Right renal pelvis (tissue), 4 donors: ENCODE measurements at places on chromosomes 13 and 19. TPM values are rescaled to one million over a fixed set of nuclear protein-coding genes. Genes with fewer than 3 reads are reported as not detected.

- no peak for DNase-seq
Measured at GRCh38 chr13:109728791-109729731, 57.3 kb downstream of the IRS2 start.

GRCh38 chr19:35451338-35452096 lies 3.5 kb downstream of the FFAR2 start:
- DNase-seq, result no peak

DNA sequence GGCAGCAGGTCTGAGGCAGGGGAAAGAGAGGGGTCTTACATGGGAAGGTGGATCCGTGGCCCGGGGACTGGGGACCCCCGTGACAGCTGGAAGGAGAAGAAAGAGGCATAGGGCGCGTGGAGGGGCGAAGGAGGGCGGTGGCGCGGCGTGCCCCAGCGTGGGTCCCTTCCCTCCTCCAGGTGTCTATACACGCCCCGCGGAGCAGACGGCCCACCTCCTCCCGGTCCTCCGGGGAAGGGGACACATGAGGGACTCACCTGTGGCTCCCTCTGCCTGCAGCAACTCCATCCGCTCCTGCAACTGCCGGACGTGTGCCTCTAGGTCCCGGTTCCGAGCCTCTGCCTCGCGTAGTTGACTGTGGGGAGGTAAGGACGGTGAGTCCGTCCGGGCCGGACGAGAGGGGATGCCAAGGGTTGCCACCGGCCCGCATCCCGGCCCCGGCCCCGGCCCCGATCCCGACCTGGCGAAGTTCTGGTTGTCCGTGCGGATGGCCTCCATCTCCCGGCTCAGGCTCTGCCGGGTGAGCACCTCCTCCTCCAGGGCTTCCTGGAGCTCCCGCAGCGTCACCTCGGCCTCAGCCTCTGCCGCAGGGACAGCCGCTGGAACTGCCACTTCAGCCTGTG lies 2.4 kb upstream of the SIX5 start:
- no peak for DNase-seq

DNA sequence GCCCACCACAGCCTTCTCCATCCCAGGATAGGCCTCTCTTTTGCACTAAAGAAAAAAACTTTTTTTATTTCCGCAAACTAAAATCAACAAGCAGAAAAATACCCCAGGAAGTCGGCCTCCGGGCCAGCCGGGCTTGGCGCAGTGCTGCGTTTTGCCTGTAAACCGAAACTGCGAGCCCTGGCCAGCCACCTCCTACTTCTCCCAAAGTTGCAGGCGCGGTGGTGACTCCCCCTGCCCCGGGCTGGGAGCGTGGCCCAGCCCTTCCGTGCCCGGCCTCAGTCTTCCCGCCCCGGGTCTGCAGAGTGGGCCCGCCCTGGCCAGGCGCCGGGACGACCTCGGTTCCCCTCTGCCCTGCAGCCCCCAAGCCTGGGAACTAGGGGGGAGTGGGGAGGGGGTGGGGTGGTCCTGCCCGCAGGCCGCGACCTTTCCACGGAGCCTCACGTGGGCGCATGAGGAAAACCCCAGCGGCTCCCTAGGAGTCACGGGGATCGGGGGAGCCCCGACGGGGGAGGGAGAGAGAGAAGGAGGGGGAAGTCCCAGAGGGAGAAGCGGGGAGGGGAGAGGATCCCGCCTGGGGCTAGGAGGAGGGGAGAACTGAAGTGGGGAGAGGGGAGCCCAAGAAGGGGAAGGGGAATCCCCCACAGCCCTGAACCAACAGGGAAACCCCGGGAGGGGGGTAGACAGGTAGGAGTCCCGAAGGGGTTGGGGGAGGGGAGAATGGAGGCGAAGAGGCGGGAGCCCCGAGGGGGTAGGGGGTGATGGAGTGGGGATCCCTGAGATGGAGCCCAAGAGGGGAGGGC lies 3.0 kb downstream of the GADD45B start:
- no peak for DNase-seq

DNA sequence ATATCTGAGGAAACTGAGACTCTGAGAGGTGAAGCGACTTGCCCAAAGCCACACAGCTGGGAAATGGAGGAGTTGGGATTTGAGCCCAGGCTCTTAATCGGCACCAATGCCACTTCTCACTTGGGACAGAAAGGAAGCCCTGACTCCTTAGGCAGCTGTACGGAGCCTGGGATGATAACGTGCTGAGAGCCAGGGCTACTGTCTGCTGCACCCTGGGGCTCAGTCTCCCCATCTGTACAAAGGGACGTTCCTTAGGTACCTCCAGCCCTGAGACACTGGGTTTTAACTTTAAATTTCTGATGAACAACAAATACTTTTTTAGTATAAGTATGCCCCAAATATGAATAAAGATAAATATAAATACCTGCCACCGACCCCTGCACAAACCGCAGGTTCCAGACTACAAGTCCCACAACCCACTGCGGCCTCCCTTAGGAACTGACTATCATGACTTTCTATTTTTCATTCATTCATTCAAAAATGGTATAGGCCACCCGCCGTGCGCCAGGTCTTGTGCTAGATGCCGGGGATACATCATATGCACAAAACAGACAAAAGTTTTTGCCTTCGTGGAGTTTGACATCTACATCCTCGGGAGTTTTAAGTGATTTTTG lies 776 bp upstream of the NCLN start:
- DNase-seq, result no peak

- DNase-seq, result no peak
Measured at GRCh38 chr13:75513271-75513670, 24.4 kb downstream of the COMMD6 start.

The GPR18 gene
- polyA plus RNA-seq, result 0.33 TPM

- DNase-seq, result no peak
Measured at GRCh38 chr13:47147812-47148119, 250.9 kb upstream of the HTR2A start.

DNA sequence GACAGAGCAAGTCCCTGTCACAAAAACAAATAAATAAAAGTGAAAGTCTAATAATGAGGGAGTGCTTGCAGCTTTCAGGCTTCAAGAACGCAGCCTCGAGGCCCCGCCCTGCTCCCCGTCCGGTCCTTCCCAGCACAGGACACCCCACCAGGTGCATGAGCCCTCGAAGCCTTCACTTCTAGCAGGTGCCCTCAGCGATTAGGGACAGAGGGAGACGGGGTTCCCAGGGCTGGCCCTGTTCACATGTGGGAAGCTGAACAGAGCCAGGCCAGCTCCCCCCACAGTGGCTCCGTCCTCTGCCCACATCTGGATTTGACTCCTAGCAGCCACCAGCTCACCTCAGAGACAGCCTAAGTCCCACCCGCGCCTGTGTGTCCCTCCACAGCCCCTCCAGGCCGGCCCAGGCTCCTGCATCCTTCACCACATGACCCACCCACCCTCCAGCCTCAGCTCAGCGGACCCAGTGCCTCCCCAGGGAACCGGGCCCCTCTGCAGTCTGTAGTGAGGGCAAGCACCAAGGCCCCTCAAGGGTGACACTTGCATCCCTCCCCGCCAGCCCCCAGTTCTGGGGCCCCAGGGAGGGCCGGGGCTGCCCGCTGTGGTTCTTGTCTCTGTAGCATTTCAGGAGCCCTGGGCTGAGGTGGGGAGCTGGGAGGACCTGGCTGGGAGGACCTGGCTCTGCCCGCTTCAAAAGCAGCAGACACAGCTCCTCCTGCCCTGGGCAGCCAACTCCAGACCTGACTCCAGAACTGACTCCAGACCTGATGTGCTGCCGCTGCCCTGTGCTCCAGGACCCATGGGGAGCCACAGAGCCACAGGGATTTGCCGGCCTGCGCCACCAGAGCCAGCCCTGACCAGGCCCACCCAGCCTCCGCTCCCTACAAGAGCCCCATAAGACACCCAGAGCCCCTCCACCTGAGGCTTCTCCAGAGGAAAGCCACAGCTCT lies 27.2 kb downstream of the GPX4 start:
- no peak for DNase-seq

DNA sequence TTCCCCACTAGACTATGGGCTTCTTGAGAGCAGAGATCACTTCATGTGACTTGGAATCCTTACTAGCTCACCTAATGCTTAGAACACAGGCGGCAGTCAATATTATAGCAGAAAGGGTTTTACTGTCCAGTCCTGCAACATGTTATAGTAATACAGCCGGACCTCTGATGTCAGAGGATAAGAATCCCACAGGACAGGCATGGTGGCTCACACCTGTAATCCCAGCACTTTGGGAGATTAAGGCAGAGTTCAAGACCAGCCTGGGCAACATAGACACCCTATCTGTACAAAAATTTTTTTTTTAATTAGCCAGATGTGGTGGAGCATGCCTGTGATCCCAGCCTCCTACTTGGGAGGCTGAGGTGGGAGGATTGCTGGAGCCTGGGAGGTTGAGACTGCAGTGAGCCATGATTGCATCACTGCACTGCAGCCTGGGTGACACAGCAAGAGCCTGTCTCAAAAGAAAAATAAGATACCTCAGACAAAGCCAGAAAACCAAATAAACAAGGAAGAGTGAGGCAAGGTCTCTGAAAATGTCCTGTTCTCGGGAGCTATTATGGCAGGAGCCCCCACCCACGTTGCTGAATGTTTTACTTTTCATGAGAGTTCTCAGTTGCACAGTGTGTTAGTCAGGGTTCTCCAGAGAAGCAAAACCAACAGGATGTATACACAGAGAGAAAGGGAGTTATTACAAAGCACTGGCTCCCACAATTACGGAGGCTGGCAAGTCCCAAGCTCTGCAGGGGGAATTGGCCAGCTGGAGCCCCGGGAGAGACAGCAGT lies 100.8 kb downstream of the UBL3 start:
- DNase-seq, result no peak

The HSH2D gene
- polyA plus RNA-seq, result 0.34 TPM

The LPAR2 gene
- polyA plus RNA-seq, result 30.3 TPM

GRCh38 chr19:12912571-12912970 lies 6.5 kb downstream of the SYCE2 start:
- no peak for DNase-seq

DNA sequence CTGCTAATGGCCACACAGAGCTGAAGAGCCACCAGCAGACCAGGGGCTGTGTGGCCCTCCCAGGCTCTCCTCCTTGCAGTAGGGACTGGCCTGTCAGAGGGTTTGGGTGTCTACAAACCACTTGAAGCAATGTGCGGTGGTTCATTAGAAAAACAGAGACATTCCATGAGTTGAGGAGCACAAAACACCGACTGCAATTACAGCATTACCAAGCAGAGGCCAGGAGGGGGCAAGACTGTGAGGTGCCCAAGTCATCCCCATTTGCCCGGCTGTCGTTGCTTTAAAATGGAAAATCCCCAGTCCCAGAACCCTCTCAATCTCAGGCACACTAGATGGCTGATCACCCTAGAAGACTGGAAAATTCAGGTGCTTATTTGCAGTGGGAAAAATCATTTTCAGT lies 15.0 kb downstream of the TMTC4 start:
- no peak for DNase-seq

DNA sequence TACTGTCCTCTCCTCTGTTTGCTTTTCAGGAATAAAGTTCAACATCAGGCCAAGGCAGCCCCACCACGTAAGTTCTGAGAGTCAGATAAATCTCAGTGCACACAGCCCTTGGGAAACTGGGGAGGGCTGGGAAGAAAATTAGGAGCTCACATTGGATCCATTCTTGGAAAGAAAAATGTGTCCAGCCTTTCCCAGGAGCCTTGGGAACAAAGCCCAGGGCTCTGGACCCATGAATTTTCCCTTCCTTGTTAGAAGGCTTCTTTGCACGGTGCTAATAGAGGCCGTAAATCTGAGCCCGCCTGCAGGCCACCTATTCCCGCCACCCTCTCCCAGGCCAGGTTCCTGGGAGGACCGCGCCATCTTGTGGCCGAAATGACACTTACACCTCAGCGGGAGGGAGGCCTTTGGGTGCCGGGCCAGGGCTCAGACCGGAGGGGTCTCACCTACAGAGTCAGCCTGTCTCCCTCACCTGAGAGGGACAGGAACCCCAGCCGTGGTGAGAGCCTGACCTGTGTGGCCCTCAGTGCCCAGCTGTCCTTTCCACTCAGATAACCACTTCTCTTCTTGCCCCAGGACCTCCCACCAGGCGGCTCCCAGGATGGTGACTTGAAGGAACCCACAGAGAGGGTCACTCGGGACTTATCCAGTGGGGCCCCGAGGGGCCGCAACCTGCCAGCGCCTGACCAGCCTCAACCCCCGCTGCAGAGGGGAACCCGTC lies 25.1 kb upstream of the KCTD15 start:
- DNase-seq, result no peak

The SPTBN4 gene
- polyA plus RNA-seq, result 1.4 TPM

The CALR3 gene
- 0.37 TPM for polyA plus RNA-seq

The IGFL1 gene
- not detected for polyA plus RNA-seq

GRCh38 chr19:51689751-51690453 lies 3.2 kb upstream of the SPACA6 start:
- DNase-seq, result peak; percentile 60

The FKRP gene
- polyA plus RNA-seq, result 22.2 TPM

- peak; percentile 83 for DNase-seq
Measured at GRCh38 chr19:34926685-34927375, at the start of gene ZNF30. Gene ZNF30, plus strand, starts transcription at chr19:34926903. Its CDS starts 3,045 bp downstream, at chr19:34929948.

DNA sequence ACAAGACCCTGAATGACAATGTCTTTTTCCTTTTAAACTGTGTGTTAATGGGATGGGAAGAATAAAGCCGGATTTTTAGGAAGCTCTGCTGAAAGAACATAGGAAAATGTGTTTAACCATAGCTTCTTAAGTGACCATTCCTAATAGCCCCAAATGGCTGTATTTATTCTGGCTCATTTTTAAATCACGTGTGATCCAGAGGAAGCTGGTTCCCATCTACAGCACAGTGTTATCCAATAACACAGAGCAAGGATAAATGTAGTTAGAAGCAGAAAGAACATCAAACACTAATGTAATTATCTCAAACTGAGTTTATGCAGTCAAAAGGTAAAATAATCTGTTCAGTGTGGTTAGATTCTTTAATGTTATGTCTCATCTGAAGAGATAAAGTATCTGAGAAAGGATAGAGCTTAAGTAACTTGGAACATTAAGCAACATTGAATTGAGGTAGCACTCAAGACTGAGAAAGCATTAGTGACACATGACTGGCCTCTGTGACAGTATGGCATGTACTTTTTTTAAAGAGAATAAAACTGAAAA lies 853.3 kb downstream of the GPC5 start:
- no peak for DNase-seq

DNA sequence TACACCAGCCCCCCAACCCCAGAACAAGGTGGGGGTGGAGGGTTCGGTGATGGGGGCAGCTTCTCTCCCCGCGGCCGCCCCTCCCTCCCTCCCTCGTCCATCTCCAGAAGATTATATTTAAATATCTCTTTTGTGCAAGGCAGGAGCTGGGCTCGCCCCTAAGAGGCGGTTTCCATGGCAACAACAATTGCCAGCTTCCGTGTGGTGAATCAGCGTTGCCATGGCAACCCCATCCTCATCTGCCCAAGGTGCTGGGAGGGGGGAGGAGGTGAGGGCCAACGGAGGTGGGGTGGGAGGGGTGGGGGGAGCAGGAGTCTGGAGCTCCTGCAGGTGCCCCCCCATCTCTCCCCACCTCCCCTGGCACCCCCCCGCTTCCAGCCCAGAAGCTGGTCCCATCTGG lies 46.4 kb downstream of the CELF5 start:
- DNase-seq, result no peak
